ENCODE measurements at places on chromosomes 13 and 19.

- DNase-seq: no peak
Observed at GRCh38 chr19:18131841-18132596, 20.9 kb upstream of the PIK3R2 start.

GRCh38 chr19:55377356-55378131, 918 bp downstream of the TMEM190 start:
- no peak for DNase-seq

DNA sequence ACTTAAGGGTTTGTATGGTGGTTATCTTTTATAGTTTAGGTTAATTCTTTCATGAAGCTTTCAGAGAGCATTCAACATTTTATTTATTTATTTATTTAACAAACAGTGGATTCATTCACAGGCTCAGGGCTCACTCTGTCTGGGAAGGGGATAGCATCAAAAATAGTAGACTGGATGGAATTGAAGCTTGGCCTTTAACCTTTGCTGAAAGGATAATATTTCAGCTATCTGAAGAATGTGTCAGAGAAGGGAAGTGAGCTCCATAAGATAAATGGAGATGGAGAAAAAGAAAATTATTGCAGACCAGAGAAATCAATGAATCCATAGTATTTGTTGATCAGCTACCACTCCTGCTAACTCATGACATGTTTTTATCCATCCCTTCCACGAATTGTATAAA, 305.6 kb downstream of the COG6 start:
- DNase-seq: no peak

GRCh38 chr13:50726164-50726563, 117.3 kb downstream of the DLEU7 start:
- DNase-seq: no peak

- DNase-seq: no peak
Observed at GRCh38 chr13:50080203-50080910, 65.1 kb downstream of the KCNRG start.

DNA sequence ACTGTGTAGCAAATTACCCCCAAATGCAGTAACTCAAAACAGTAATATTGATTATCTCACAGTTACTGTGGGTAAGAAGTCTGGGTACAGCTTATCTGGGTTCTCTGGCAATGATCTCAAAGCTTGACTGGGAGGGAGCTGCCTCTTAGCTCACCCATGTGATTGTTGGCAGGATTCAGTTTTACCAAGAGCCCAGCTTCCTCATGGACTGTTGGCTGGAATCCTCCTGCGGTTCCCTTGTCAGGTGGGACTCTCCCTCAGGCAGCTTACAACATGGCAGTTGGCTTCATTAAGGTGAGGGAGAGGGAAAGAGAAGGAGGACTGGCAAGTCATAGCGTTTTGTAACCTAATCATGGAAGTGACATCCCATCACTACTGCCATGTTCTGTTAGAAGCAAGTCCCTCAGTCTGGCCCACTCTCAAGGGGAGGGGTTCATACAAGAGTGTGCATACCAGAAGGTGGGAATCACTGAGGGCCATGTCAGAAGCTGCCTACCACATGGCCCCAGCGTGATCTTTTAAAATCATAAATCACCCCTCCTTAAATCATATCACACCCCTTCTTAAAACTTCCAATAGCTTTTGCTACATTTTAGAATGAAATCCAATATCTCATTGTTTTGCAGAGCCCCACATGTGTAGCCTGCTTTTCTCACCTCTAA, 108.1 kb downstream of the OLFM4 start:
- no peak for DNase-seq

DNA sequence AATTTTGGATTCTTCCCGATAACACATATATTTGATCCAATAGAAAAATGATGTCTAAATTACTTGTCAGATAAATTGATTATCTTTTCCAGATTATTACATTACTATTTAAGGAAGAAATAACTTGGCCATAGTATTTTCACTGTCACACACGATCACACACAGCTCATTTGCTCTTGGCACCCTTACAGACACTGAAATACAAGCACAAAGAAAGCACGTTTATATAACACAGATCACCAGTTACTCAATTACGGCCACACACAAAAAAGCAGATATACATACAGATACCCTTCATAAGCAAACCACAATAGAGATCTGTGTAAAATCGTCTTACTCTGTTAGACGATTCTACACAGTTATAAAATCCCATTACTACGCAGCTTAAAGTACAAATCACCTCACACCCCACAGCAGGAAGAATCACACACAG, 716 bp upstream of the ZNF420 start:
- DNase-seq: no peak

GRCh38 chr19:14758816-14759215, 19.5 kb downstream of the ADGRE2 start:
- peak; percentile 14 for DNase-seq

- no peak for DNase-seq
Observed at GRCh38 chr13:112160558-112160957, 93.6 kb downstream of the SOX1 start.

GRCh38 chr19:34998777-34999497, 1.2 kb upstream of the GRAMD1A start:
- no peak for DNase-seq

GRCh38 chr13:51416107-51416506, 36.7 kb downstream of the INTS6 start:
- no peak for DNase-seq

GRCh38 chr13:50955241-50955640, 45.6 kb downstream of the RNASEH2B start:
- DNase-seq: no peak

- DNase-seq: no peak
Observed at GRCh38 chr13:106087201-106087600, 448.3 kb downstream of the EFNB2 start.

- DNase-seq: no peak
Observed at GRCh38 chr19:39351537-39352064, 9.4 kb downstream of the SAMD4B start.

- no peak for DNase-seq
Observed at GRCh38 chr19:46958532-46958931, 61.1 kb upstream of the NPAS1 start.

DNA sequence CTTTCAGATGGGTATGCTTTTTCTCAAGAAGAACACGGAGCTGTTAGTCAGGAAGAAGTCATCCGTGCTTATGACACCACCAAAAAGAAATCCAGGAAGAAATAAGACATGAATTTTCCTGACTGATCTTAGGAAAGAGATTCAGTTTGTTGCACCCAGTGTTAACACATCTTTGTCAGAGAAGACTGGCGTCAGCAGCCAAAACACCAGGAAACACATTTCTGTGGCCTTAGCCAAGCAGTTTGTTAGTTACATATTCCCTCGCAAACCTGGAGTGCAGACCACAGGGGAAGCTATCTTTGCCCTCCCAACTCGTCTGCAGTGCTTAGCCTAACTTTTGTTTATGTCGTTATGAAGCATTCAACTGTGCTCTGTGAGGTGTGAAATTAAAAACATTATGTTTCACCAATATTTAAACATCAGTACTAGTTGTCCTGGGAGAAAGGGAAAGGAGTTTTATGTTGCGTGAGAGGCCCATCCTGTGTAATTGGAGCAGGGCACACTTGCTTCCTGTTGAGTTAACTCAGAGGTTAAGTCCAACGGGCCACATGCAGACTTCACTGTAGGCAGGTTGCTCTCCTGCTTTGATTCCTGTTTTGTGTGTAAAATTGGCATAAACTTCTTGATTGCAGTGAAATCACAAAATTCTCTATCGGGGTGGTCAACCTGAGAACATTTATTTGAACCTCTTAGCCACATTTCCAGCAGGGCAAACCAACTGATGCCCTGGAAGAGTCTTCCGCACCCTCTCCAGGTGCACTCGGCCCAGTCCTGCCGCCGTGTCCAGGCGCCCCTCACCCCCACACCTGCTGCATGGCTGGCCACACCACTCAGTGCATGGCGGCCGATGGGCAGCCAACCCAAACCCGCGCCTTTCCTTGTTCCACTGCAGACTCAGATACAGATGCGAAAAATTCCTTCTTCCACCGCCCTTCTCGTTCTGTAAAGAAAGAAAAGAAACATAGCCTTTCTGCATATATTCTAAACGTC, 31.6 kb downstream of the SHISA2 start:
- DNase-seq: no peak

DNA sequence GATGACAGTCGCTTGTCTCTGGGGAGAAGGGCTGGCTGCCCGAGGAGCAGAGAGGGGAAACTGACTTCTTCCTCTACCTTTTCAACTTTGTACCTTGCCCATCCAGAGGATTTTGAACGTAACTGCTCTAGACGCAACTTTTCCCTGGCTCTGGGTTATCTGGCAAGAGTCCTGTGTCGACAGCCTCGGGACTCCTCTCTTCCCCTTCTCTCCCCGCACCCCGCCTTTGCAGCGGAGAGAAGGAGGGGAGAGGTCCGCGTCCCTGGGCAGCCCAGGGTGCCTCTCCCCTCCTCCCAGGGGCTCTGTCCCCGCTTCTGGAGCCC, 574 bp downstream of the SH3GL1 start:
- no peak for DNase-seq

GRCh38 chr19:58123354-58123753, 25.3 kb upstream of the ZSCAN18 start:
- no peak for DNase-seq

GRCh38 chr13:48930918-48931317, 44.8 kb upstream of the FNDC3A start:
- no peak for DNase-seq

DNA sequence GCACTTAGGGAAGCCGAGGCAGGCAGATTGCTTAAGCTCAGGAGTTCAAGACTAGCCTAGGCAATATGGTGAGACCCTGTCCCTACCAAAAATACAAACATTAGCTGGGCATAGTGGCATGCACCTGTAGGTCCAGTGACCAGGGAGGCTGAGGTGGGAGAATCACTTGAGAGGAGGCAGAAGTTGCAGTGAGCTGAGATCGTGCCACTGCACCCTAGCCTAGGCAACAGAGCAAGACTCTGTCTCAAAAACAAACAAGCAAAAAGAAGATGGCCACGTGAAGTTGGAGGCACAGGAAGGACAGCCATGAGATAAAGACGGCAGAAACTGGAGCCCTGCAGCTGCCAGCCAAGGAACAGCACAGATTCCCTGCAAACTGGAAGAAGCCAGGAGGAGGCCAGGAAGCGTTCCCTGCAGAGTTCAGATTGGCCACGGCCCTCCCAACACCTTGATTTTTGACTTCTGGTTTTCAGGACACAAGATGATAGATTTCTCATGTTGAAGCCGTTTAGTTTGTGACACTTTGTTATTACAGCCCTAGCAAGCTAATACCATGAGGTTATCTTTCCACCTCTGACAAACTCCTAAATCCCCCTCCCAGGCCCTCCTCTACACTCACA, 786.7 kb downstream of the UQCRFS1 start:
- DNase-seq: no peak

DNA sequence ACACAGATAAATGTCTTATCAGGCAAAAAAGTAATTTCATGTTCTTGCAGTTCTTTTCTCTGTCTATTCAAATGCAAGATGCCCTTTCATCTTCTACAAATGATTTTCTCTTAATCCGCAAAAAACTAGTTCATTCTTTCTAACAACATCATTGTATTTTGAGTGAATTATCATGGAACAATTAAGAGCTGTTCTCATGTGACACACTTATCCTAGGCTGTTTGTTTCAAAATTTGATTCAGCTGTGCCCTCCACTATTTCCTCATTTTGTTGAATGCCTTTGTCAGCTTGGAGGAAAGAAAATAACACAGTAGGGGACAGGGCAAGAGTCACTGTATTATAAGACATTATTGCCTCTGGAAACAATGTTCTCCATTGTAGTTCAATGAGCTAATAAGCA, 396.9 kb downstream of the KCTD12 start:
- DNase-seq: no peak

DNA sequence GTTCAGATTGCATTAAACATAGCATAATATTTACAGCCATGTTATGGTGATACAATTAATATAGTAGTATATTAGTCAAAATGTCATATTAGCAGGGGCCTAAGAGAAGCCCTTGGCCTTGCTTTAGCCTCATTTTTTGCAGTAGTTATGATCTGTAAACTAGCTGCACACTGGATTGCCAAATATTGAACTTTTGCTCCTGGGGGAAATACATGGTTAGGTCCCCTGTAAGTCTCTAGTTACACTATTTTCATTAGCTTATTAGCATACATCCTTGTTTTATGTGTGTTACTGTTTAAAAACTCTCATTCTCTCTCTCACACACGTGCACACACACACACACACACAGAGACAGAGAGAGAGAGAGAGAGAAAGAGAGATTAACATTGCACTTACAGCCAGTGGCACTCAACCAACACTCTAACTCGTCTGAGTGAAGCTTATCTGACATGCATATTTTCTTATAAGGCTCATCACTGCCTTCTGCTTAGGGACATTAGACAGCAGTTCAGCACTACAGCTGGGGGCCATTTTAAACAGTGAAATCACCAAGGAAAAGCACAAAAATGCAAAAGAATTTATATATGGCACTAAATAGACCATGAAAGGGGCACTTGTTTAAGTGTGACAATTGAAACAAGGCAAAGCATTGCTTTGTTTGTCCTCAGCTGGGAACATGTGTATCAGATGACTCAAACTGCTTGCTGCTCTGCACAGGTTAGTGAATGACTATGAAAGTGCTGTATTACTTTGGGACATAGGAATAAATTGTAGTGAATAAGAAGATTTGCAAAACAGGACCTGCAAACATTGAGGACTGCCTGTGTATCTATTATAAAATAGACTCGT, 278.7 kb downstream of the GPC6 start:
- no peak for DNase-seq

DNA sequence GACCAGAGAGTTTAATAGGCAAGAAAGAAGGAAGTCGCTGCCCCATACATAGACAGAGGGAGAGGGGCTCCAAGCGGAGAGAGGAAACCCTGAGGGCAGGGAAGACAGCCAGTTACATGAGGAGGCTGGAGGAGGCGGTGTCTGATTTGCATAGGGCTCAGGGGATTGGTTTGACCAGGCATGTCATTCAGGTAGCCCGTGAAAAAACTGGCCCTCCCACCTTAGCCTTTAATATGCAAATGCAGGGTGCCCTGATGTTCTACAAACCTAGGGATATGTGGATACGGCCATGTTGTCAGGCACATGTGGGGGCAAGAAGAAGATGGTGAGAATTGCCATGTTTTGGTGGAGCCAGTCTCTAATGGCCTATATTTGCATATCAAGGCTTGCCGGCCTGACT, 1461.6 kb downstream of the PCDH9 start:
- DNase-seq: no peak

- no peak for DNase-seq
Observed at GRCh38 chr13:49806126-49806536, 13.6 kb upstream of the KPNA3 start.

- no peak for DNase-seq
Observed at GRCh38 chr13:99506634-99507033, 5.4 kb downstream of the TM9SF2 start.

DNA sequence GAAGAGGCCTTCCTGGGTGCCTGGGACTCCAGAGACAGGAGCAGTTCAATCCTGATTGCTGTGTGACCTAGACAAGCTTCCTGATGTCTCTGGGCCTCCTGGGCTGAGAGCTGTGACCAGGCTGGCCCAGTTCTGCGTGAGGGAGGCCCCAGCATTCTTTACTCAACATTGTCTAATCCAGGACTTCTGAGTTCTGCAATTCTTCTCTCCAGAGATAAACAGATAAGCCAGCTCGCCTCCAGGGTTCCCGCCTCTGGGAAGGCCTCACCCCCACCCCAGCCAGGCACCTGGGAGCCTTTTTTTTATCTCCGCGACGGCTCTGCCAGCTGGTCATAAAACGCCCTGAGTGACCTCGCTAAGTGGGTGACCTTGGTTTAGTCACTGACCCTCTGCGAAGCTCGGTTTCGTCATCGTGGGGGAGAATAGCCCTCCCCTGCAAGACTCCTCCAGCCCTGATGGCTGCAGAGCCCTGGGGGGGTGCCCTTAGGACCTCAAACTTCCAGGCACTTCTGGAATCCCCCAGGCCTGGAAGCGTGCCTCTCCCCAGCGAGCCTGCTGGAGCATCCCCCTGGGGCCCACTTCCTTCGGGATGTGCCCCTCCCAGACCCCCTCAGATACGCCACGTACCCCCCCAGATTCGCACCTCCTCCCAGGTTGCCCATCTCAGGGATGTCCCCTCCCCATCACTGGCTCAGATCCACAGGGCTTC, 1.9 kb downstream of the SULT2B1 start:
- peak; percentile 82 for DNase-seq
